Endodermal cell (in vitro differentiated cells): ENCODE measurements at places on chromosomes 4 and X. TPM values are rescaled to one million over a fixed set of nuclear protein-coding genes. Genes with fewer than 3 reads are reported as not detected.
A peak's percentile ranks its signal among the peaks of the same experiment; 100 is the strongest.

DNA sequence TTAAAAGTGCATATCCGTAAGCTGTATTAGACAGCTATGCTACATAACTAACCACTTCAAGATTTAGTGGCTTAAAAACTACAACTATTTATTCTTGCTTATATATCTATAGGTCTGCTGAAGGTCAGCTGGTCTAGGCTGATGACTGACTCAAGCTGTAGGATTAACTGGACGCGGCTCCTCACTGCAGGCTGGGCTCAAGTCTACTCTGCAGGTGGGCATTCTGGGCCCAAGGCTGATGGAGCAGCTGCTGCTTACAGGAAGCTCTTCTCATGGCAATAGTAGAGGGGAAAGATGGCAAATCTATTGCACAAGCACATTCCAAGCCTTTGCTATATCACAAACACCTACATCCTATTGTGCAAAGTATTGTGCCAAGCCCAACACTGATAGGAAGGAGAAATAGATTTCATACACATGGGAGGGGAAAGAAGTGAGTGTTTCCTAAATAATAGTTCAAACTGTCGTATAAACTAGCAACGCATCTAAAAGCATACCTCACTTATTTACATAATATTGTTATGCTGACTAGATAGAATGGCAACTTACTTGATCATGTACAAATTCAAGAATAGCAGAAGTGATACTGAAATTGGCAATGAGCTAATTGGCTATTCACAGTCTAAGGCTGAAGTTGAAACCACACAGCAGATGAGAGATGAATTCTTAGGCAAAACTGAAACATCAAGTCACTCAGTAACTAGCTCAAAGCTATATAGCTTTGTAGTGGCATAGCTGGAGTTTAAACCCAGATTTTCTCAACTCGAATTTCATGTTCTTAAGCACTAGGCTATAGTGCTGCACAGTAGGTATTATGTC, 263.8 kb downstream of the NKX6-1 start:
- DNase-seq = peak; percentile 56

GRCh38 chr4:182968917-182969650, 51.9 kb upstream of the DCTD start:
- no peak for DNase-seq

GRCh38 chrX:74080165-74080564, 223.8 kb upstream of the ZCCHC13 start:
- DNase-seq = no peak

GRCh38 chrX:71543316-71543715, 10.4 kb downstream of the OGT start:
- DNase-seq = no peak

DNA sequence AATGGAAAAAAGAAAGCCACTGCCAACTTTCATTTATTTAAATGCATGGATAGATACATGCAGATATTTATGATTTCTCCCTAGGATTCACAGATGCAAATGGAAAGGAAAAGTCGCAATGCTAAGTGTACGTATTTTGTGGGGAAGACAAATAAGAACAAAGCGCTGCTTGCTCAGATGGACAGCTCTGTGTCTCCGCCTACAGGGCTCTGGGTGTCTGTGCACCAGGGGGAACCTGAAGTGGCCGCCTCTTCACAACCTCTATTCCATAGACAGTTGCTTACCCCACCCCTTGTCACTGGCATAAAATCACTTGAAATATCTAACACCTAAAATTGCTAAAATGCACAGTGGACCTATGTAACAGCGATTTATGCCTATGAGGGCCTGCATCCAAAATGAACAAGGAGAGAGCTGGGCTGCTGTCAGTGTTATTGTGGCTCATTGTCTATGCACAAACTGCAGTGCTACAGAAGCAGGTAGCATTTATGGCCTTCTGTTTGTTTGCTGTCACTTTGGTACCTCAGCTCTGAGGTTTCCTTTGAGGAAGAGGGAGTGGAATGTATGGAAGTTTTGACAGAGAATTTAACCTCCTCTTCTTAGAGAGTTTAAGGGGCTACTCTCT, 58.6 kb upstream of the PAGE1 start:
- peak; percentile 77 for DNase-seq

Gene SATL1
- 0.29 and 0.38 TPM in 2 replicates for total RNA-seq

Gene MAGEB17
- 0.44 TPM in 1 of 2 replicates, not detected in the other for total RNA-seq
